Left forelimb (tissue), 1 donor: ENCODE measurements at places on chromosomes 2 and 18.

DNA sequence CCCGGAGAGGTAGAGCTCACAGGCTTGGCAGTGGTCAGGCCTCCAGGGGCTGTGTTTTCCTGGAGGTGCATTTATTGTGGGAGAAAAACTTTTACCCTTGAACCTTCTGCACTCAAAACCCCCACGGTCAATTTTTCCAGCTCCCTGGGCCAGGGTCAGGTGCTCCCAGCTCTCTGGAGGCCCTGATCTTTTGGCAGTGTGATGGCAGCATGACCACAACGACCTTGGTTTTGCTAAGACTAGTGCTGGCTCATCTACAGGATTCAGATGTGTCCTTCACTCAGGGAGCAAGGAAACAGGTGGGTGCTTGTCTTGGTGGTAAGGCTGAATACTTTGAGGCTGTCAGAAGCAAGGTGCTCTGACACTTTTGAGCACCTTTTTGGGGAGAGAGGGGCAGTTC is 92.3 kb downstream of the CCDC93 start:
- DNase-seq, result no peak

DNA sequence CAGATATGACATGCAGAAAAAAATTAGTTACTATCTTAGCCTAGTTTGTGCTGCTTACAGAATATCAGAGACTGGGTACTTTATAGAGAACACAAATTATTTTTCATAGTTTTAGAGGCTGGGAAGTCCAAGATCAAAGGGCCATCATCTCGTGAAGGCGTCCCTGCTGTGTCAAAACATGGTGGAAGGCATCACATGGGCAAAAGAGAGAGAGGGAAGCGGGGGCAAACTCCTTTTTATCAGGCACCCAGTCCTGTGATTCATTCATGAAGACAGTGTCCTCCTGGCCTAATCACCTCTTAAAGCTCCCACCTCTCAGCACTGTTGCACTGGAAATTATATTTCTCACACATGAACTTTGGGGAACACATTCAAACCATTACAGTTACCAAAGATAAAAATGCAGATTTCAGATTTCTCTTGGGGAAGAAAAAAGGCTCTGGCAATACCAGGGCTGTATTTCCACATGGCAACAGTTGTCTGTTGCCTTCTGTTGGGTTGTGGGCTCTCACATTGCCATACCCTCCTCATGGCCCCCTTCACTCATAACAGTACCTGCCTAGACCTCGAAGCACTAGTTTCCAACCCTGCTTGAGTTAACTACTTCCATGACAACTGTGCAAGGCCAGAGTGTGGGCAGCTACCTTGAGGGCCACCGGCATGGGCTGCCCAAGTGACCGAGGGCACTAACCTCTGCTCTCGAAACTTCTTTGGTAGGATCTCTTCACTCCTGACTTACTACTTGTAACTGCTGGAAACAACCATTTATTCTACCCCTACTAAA is 2.7 kb upstream of the ACTR3 start:
- DNase-seq, result no peak

GRCh38 chr2:154125891-154126290 is 254.2 kb downstream of the GALNT13 start:
- no peak for DNase-seq

- peak; percentile 31 for DNase-seq
These were observed 229.6 kb downstream of the GBX2 start for GRCh38 chr2:235938611-235939010.

GRCh38 chr18:26488417-26489009 is 59.8 kb downstream of the KCTD1 start:
- no peak for DNase-seq

DNA sequence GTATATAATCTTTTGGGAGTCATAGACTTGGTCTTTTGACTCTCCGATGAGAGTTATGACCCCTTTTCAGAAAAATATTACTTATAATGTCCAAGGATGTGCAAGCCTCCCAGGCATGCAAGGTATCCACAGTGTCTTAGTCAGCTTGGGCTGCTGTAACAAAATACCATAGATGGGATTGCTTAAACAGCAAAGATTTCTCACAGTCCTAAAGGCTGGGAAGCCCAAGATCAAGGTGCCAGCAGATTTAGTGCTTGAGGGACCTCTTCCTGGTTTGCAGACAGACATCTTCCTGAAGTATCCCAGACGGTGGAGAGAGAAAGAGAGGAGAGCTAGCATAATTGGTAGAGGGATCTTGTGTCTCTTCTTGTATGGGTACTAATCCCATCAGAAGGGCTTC is 35.6 kb upstream of the FBXO11 start:
- no peak for DNase-seq

DNA sequence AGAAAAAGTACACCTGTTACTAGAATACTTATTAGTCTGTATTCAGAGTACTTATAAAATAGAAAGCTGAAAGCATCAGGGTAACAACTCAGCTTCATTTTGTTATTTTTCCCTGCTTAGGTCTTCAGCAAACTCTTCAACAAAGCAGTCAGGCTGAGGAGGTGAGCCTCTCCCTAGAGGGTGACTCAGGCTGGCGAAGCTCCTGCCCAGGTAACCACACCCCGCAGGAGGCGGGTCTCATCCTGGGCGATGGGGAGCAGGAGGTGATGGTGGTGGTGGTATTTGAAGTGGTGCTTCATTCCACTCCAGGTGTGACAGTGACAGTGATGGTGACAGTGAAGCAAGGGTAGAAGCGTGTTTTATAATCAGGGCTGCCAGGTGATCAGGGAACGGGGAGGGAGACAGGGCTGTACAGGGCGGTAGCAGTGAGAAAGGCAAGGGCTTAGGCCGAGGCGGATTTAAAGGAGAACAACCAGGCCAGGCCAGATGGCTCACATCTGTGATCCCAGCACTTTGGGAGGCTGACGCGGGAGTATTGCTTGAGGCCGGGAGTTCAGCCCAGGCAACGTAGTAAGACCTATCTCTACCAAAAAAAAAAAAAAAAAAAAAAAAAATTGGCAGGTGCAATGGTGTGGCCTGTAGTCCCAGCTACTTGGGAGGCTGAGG is 127.1 kb downstream of the SOCS6 start:
- DNase-seq, result no peak

GRCh38 chr2:58939388-58939787 is 698.3 kb upstream of the FANCL start:
- DNase-seq, result no peak

- DNase-seq, result peak; percentile 83
These were observed at the start of gene SDC1 for GRCh38 chr2:20224716-20225293. Gene SDC1, minus strand, starts transcription at chr2:20225130. Its CDS starts 263 bp downstream, at chr2:20224867.

DNA sequence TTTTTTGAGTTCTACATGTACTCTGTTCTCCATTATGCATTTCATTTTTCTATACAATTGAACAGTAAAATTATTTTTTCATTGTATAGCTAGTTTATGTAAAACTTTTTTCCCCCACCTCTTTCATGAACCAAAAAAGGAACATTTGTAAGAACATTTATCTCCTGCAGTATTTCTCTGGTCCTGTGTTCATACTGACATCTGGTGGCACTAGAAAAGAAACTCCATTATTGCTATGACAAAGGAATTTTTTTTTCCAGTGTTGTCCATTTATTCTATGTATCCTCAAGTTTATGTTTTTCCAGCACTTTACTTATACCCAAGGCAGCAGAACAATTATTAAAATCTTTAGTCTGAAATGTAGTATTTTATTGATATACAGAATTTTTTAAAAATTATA is 27.4 kb upstream of the CHAC2 start:
- no peak for DNase-seq

DNA sequence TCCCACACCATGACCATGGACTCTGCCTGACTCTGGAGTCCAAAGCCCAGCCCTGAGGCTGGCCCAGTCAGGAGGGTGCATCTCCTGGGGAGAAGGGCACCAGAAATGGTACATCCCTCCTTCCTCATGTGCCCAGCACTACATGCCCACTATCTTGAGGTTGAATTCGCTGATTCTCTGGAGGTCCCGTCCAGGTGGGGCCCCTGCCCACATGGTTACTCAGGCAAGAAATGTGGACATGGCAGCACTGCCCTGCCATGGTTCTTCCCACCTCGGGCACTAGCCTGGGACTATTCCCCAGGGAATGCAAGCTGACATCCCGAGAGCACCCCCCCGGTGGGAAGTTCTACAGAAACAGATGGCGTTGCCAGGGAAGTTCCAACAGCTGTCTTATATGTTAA is 15.3 kb upstream of the HES6 start:
- no peak for DNase-seq

DNA sequence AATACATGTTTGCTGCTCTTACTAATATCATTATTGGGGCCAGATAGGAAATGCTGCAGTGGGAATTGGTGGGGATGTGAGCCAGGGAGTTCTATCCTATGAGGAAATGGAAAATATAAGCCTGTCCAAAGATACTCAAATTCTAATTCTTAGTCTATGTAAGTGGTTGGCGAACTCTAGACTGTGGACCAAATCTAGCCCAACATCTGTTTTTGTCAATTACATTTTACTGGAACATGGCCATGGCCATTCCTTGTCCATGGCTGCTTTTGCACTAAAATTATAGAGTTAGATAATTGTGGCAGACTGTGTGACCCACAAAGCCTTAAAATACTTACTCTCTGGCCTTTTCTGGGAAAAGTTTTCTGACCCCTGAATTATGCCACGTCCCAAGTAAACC is 113.3 kb downstream of the MGAT5 start:
- no peak for DNase-seq

GRCh38 chr2:26569216-26570082 is 71.7 kb downstream of the CIB4 start:
- DNase-seq, result peak; percentile 12

GRCh38 chr18:79692886-79693285 is 13.3 kb downstream of the CTDP1 start:
- DNase-seq, result no peak

DNA sequence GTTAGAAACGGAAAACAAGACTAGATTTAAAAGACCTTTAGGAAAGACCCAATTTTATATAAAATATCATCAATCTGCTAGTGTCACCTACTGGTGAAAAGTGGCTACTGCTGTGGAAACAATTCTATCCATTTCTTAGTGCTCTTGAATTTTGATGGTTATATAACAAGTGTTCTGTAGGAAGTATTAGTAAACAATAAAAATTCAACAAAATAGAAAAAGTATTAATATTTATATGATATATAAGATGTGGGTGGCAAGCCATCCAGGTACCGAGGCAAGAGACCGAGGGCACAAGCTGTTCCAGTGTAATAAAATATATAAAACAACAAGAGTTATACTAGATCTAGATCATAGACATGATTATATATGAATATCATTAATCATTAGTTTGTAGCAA is 6.2 kb upstream of the TMEM87B start:
- no peak for DNase-seq

DNA sequence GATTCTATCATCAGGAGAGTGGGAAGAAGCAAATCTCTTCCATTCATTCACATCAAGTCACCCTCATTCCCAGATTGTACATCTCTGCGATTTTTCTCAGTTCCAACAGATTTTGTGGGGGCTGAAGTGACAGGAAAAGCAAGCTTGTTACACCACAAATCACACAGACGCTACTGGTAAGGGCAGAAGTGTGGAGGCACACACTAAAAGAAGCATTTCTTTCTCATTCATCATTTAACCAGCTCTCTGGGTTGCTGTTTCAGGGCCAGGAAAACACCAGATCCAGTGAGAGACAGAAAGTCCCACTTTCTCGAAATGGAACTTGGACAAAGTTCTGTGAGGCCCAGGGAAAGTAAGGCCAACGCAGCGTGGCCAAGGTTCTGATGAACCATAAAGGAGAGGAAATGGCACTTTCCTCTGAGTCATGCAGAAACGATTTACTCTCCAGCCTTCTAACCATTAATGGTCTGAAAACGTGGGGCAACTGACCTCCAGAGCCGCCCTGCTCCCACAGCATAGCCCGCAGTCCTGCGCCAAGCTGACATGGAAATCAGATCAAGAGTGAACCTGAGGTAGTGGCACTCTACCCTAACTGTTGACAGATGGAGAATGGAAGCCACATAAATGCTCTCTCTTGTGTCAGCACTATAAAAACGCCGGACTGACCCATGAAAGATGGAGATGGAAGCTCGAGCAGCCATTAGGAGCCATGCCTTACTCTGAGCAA is 191.0 kb downstream of the C1D start:
- DNase-seq, result no peak

DNA sequence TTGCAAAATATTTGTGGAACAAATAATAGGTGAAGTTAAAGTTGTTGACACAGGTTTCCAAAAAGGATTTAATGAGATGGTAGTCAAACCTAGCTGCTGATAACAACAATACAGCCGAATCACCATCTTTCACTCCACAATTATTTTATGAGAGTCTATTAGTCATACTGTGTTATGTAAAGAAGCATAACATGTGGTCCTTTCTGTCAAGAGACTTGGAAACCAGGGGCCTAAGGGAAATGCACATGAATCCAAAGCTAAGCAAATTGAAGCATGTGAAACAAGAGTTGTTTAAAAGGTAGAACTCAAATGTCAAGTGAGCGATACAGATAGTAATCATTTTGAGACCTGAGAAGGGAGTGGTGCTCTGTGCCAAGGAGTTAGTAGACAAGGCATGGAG is 16.0 kb downstream of the CD28 start:
- no peak for DNase-seq
